ENCODE measurements at places on chromosomes 4 and X.

DNA sequence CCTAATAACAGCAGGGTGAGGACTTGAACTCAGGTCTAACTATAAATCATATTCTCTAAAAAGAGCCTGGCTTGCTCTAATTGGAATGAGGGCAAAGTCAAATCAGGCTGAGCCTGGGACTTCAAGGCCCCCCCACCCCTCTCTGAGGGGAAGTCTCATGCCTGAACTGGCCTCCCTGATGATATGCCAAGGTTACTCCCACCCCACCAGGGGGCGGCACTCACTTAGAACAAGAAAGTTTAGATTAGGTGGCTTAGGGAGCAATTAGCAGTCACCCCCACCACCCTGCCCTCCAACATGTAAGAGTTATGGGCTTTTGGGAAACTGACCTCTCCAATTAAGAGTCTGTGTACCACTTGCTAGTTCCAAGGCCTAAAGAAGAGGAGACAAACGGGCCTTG lies 2.7 kb downstream of the FOXO4 start:
- peak; percentile 61 for DNase-seq

- no peak for DNase-seq
These were observed 7.5 kb downstream of the YY2 start for GRCh38 chrX:21863241-21863640.

DNA sequence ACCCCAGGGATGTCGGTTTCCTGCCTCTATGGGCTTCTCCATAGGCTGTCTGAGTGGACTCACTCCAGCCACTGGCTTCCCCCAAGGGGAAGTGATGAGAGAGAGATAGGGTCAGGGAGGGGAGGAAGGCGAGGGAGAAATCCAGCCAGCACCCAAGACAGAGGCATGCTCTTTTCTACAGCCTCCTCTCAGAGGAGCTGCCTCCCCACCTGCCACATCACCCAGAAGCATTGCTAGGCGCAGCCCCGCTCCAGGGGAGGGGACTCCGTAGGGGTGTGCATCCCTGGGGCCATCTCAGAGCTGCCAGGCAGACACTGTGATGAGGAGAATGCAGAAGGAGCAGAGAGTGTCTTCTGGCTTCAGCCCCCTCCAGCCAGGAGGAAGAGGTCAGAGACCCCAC lies 109.5 kb upstream of the NKX1-1 start:
- no peak for DNase-seq

- DNase-seq = no peak
These were observed 42.3 kb upstream of the SLC7A3 start for GRCh38 chrX:70973221-70973620.

GRCh38 chr4:26993967-26994366 lies 133.3 kb downstream of the STIM2 start:
- no peak for DNase-seq

GRCh38 chr4:1291091-1291490 lies 1.4 kb downstream of the MAEA start:
- no peak for DNase-seq

- no peak for DNase-seq
These were observed 668.1 kb upstream of the CPEB2 start for GRCh38 chr4:14334166-14334565.

GRCh38 chr4:64508089-64508488 lies 98.8 kb upstream of the TECRL start:
- DNase-seq = no peak

DNA sequence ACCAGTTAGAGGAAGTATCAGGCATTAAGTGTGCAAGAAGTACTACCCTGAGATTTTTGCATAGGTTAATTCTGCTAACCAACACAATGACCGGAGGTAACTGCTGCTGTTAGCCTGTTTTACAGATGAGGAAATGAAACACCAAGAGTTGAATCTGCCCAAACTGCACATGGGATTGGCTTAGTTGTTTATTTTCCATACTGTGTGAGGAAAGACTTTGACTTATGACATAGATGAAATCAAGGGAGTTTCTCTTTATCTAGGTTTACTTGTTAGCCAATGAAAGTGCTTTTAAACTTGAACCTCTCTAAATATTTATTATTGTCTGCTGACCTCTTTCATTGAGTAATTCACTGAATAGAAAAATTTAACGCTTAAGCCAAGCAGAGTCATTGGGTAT lies 10.3 kb downstream of the GUCY1B1 start:
- DNase-seq = no peak

GRCh38 chr4:33625748-33626147 lies 2618.6 kb downstream of the ARAP2 start:
- no peak for DNase-seq

- DNase-seq = no peak
These were observed 88.2 kb downstream of the TMA16 start for GRCh38 chr4:163582703-163583102.

DNA sequence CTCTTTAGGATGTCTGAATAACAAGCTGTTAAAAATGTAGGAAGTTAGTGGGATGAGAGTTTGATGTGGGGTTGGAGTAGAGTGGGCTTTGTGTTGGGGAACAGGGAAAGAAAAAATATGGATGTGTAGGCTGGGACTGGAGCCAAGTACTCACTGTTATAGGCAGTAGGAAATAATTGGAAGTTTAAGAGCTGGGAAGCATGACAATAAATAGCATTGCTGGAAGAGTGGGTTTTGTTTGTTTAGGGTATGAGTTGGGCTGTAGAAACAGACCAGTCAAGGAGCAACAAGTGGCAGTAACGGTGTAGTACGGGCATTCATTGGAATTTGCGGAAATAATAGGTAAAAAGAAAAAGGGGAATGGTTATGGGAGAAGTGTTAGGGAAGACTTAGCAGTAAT lies 81.6 kb downstream of the KDM6A start:
- no peak for DNase-seq

DNA sequence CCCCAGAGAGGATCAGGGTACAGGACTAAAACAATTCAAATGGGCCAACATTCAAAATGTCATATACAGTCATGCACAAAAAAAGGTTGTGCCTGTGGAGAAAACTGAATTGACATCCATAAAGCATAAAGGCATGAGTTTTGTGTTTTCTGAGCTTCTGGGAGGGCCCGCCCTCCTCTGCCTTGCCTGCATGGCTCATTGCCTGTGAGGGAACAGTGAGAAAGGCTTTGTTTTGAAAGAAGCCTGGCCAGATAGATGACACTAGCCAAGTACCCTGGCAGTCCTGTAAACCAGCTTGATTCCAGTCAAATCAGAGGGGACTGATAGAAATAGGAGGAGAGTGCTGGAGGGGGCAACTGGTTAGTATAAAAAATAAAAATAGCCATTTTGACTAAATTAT lies 194.3 kb downstream of the KIT start:
- DNase-seq = no peak

- DNase-seq = peak; percentile 64
These were observed 76.0 kb downstream of the INTS6L start for GRCh38 chrX:135596495-135596894.

GRCh38 chr4:184988611-184989010 lies 29.7 kb upstream of the HELT start:
- no peak for DNase-seq

DNA sequence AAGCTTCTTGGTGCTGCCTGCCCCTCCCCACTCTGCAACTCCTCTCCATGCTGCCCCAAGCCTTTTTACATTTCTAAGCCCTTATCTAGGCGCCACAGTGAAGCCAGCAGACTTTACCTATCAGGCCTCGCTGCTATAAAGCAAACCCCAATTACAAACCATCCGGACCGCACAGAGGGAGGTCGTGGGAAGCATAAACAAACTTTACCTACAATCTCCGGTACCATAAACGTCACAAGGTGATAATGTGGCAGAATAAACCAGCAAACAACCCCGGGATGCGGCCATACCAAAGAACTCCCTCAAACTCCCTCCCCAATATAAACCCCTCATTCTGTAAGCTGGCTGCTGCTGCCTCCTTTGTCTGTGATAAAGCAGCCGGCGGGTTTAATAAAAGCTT lies 54.0 kb upstream of the ZCCHC13 start:
- no peak for DNase-seq

DNA sequence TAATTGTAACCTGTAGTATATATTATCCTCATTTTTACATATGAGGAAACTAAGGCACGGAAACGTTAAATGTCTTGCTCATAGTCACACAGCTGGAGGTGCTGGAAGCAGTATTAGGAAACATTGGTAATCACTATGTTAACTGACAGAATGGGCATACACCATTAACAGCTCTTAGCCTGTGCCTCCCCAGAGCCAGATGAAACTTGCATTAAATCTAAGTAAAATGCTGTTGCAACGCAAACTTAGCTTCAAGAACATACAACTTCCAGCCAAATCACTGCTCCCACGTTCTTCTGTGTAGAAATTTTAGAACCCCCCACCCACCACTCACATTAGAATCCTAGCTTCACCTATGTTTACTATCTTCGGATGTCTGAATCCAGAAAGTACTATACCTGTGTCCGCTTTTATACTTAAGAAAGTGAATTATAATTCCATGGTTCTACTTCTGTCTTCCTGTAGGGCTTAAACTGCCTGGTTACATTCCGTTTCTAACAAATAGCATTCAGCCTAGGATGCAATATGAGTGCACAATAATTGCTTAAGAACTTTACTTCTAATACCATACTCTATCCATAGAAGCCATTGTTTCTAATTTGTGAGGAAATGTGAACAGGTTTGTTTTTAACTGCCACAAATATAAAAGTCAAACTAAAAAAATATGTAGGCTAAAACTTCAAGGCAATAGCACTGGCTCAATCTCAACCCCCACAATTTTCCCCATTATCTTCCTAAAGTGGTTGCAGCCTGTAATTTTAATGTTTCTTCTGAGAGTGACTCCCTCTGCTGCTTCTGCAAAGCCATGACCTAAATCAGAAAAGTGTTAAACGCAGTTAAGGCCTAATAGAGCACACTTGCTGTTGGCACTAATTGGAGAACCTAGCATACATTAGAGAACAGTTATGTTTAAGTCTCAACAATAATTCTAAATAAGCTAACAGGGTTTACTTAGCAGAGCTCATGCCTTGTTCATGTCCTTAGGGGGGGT lies 4.4 kb downstream of the UNC5C start:
- DNase-seq = no peak

Measured in endothelial cell (in vitro differentiated cells).